ENCODE measurements at places on chromosomes 2 and 18. TPM values are rescaled to one million over a fixed set of nuclear protein-coding genes. Genes with fewer than 3 reads are reported as not detected.

The PTPRN gene
- total RNA-seq = 0.98 TPM

The DES gene
- 0.73 TPM for total RNA-seq

The GPBAR1 gene
- 0.20 TPM for total RNA-seq

The TMEM17 gene
- 1.2 TPM for total RNA-seq

The TXNDC9 gene
- total RNA-seq = 68.3 TPM

The GPR55 gene
- under 0.01 TPM for total RNA-seq

The LBX2 gene
- total RNA-seq = 3.3 TPM

The PARD3B gene
- 6.8 TPM for total RNA-seq

The GAREM1 gene
- 8.1 TPM for total RNA-seq
